Chondrocyte (in vitro differentiated cells): ENCODE measurements at places on chromosomes 3 and 15. TPM values are rescaled to one million over a fixed set of nuclear protein-coding genes. Genes with fewer than 3 reads are reported as not detected.

- DNase-seq = peak; percentile 70
These were observed 11.4 kb downstream of the FAM107A start for GRCh38 chr3:58565621-58566397.

DNA sequence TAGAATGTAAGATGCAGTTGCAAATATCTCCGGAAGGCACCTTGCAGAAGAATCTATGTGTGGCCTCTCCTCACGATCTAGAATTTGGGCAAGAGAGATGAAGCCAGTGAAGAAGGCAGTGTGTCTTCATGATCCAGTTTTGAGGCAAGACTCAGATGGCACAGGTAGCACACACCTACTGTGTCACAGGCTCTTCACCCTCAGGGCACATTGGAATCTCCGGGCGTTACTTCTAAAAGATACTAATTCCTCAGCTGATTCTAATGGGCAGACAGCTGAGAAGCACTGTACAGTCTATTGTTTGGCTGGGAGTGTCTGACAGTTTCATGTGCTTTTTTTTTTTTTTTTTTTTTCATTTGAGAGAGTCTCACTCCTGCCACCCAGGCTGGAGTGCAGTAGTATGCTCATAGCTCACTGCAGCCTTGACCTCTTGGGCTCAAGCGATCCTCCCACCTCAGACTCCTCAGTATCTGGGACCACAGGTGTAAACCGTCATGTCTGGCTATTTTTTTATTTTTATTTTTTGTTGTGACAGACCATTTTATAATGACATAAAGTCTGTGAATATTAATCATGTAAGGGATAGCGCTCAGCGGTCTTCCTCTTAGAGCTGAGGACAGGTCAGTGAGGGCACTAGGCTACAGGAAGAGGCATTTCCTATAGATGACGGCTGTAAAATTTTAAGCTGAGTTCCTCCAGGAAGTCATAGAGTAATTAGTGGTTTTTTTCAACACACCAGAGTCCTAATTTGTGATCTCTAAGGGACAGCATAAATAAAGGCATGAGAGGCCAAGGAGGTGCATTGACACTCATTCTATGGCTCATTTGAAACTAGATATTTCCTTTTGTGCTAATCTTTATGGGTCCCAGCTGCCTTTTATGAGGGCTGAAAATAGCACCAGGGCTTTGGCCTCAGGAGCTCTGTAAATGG, 4.0 kb downstream of the C3orf52 start:
- DNase-seq = no peak

- DNase-seq = no peak
These were observed 114.0 kb downstream of the OCA2 start for GRCh38 chr15:27985099-27985498.

- DNase-seq = no peak
These were observed 2.6 kb upstream of the ACOX2 start for GRCh38 chr3:58539626-58540025.

DNA sequence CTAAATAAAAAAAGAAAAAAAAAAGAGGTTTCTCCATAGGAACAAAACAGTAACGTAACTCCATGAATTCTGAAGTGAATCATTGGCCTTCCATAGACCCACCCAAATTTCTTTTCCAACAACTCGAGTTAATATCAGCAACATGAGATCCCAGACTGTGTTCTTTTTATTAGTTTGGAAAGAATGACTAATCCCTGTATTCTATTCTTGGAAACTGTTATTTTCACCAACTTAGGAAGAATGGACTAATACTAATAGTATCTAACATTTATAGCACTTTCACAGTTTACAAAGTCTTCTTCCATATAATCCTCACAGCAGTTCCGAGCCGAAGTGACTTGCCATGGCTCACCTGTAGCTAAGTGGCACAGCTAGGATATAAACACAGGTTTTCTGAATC, 72.7 kb upstream of the SLC4A7 start:
- DNase-seq = no peak

DNA sequence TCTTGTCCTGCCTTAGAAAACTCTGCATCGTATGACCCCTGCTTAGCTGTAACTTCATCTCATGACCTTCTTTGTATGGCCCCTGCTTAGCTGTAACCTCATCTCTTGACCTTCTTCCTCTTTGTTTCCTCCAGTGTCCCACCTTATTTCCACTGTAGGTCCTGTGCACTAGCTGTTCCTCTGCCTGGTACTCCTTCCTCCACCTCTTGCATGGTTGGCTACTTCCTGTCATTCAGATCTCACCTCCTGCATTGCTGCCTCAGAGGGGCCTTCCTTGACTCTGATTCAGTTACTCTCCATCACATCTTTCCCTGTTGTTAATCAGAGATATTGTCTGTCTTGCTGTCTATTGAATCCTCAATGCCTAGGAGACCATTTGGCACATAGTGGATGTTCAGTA, 63.2 kb downstream of the PDE8A start:
- DNase-seq = no peak

GRCh38 chr3:150146991-150147761, 176.5 kb upstream of the PFN2 start:
- DNase-seq = no peak

DNA sequence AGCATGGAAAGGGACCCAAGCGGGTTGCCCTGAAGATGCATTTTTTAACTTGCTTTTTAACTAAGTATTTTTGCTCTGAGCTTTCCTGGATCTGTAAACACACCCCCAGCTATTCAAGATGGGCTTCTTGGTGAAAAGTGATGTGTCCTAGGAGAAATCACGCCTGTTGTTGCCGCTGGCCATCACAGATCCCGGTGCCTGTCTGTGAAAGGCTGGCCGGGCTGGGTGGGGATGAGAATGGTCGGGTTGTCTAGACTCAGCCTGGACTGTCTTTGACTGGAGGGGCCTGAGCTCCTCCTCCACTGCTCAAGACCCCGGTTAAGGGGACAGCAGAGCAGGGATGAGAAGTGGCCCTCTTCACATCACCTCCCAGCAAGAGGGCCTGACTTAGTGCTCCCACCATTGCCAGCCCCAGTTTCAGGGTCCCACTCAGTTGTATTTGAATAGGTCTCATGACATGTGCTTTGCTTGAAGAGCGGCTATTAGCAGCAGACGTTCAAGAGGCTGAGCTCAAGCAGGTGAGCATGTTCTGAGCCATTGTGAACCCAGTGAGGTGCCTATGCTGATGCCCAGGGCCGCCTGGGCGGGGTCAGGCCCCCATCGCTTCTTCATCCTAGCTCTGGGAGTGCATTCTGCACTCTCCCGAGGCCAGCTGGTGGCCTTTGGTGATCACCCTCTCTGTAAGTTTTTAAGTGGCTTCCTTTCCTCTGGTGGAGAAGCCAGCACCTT, 79.9 kb downstream of the IGF1R start:
- DNase-seq = no peak

- no peak for DNase-seq
These were observed 39.5 kb upstream of the GOLGA6B start for GRCh38 chr15:72614810-72615532.

DNA sequence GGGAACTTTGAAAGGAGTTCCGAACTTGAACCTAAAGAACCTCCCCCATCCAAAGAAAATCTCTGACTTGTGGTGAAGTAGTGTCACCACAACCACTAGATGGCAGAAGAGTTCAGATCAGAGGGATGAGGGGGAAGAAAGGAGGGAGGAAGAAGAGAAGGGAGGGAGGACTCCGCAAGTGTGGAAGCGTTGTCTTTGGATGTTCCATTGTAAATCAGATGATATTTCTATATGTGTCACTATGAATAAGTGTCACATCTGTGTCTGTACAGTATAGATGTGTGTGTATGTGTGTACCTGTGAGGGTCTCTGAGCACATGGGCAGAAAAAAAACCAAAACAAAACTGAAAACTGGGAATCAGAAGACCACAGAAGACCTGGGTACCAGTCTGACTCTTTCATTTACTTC, 16.9 kb downstream of the SLC24A1 start:
- no peak for DNase-seq

- DNase-seq = no peak
These were observed 80.5 kb downstream of the TOP2B start for GRCh38 chr3:25584011-25584789.

- DNase-seq = no peak
These were observed 40.8 kb downstream of the KAT2B start for GRCh38 chr3:20080956-20081554.

DNA sequence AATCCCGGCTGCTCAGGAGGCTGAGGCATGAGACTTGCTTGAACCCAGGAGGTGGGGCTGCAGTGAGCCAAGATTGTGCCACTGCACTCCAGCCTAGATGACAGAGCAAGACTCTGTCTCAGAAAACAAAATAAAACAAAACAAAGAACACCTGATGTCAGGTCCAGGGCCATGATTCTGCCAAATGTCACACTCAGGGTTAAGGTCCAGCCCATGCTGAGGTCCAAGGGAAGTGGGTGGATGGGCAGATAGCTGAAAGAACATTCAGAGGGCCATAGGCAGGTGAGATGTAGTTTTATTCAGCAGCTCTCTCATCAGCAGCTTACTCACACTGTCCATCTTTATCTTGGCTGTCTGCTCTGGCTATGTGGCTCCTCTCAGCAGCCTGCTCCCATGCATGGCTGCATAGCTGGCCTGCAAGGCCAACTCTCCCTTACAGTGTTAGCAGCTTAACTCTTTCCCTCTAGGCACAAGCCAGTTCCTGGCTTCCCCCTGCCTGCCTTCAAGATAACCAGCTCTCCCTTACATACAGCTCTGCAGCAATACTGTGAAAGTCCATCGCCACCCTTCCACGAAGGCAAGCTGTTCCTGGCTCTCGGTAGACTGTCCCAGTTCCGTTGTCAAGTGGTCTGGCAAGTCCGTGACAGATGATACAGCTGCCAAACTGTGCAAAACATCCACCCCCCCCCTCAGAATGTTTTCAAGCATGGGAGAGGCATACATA, 62.4 kb upstream of the SIAH2 start:
- DNase-seq = no peak

- DNase-seq = no peak
These were observed 28.7 kb downstream of the USP8 start for GRCh38 chr15:50452927-50453326.

The PIF1 gene
- 1.8 to 6.1 TPM (median 5.9 TPM) in 3 replicates for total RNA-seq

The TM4SF18 gene
- total RNA-seq = 0.20 to 1.4 TPM in 2 of 3 replicates, not detected in the other

The CCK gene
- total RNA-seq = not detected in 3 replicates

The CSPG4 gene
- total RNA-seq = 302 to 607 TPM (median 595 TPM) in 3 replicates

The COL6A5 gene
- total RNA-seq = not detected in 3 replicates

The ELL3 gene
- total RNA-seq = 3.3 to 8.6 TPM (median 3.6 TPM) in 3 replicates

The SPINK8 gene
- not detected in 3 replicates for total RNA-seq

The CRYGS gene
- total RNA-seq = 1.7 to 3.1 TPM (median 2.8 TPM) in 3 replicates

The MOBP gene
- total RNA-seq = not detected in 3 replicates

The ADAMTSL3 gene
- 0.17 to 0.49 TPM in 2 of 3 replicates, not detected in the other for total RNA-seq

The LIPH gene
- total RNA-seq = 0.40 to 0.49 TPM in 2 of 3 replicates, not detected in the other

The MESP2 gene
- 0.25 to 0.51 TPM (median 0.36 TPM) in 3 replicates for total RNA-seq

The HRG gene
- not detected in 3 replicates for total RNA-seq

The SMCO1 gene
- not detected in 3 replicates for total RNA-seq
